ENCODE measurements at places on chromosomes 13 and 19.

DNA sequence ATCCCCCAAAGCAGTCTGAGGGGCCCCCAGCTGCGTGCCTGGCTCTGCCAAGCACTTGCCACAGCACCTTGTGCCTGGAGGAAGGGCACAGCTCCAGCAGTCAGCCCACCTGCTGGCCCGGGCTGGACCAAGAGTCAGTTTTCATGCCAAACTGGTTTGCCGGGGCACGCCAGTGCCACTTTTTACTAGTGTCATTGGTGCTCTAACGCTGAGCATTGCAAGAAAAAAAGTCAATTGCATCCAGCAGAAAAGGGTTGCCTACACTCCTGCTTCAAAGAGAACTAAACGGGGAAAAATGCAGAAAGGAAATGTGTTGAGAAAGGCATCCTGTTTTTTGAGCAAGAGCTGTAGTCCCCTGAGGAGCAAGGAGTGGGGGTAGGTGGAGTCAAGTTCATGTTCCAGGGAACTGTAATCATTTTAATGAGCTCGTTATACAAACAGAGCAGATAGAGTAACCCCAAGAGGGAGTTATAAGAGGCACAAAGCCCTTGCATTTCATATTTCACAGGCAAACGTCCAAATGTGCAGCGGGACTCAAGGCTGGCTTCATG lies 68.4 kb downstream of the F2RL3 start:
- DNase-seq = no peak

- no peak for DNase-seq
Measured at GRCh38 chr13:41137241-41137640, 4.6 kb upstream of the KBTBD6 start.

DNA sequence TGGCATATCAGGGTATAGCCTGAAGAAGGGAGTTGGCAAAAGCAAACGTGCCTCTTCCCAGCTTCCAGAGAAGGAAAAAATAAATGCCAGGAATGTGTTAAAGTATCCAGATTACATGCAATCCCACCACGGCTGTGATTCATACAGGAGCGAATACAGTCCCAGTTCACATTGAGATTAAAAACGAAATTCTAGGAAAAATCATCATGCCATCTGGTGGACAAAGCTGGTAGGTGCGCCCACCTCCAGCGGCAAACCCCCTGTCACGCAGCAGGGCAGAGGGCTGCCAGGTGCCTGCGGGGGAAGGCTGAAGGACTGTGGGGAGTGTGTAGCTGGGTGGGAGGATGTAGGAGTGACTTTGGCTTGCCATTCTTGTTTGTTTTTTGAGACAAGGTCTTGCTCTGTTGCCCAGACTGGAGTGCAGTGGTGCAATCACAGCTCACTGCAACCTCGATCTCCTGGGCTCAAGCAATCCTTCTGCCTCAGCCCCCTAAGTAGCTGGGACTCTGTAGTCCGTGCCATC lies 6.4 kb upstream of the DMWD start:
- DNase-seq = no peak

GRCh38 chr13:77177646-77178045 lies 149.2 kb downstream of the MYCBP2 start:
- DNase-seq = no peak

GRCh38 chr13:31843044-31843443 lies 103.7 kb downstream of the RXFP2 start:
- no peak for DNase-seq

DNA sequence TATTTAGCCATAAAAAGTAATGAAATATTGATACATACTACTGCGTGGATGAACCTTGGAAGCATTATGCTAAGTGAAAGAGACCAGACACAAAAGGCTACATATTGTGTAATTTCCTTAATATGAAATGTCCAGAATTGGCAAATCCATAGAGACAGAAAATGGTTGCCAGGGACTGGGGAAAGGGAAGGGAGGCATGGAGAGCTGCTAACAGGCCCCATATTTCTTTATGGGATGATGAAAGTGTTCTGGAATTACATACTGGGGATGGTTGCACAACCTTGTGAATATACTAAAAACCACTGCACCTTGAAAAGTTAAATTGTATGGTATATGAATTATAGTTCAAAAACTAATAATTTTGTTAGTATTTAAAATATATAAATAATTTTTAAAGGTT lies 3.6 kb downstream of the IFT88 start:
- no peak for DNase-seq

- no peak for DNase-seq
Measured at GRCh38 chr13:31115616-31116015, 46.1 kb downstream of the HSPH1 start.

- no peak for DNase-seq
Measured at GRCh38 chr13:86269511-86269910, 470.3 kb upstream of the SLITRK6 start.

DNA sequence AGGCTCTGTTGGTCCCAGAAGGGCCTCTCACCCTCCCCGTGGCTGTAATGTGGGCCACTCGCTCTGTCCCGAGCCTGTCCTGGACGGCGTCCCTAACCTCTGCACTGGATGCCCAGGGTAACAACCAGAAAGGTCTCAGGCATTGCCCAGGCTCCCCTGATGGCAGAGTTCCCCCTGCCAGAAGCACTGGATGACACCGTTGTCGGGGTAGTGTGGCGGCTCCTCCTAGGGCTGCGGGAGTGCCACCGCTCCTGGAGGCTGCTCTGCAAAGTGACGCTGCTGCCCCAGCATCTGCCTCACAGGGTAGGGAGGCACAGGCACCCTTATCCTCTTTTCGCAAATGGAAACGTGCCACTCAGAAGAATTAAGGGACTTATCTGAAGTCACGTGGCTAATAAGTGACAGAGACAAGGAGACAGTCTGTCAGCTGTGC lies 32.0 kb downstream of the MPHOSPH8 start:
- no peak for DNase-seq

- peak; percentile 27 for DNase-seq
Measured at GRCh38 chr19:31448221-31448657, 99.0 kb upstream of the TSHZ3 start.

- no peak for DNase-seq
Measured at GRCh38 chr19:11373885-11374432, 507 bp upstream of the SWSAP1 start.

- DNase-seq = no peak
Measured at GRCh38 chr19:58021541-58022282, 12.1 kb upstream of the ZSCAN1 start.

DNA sequence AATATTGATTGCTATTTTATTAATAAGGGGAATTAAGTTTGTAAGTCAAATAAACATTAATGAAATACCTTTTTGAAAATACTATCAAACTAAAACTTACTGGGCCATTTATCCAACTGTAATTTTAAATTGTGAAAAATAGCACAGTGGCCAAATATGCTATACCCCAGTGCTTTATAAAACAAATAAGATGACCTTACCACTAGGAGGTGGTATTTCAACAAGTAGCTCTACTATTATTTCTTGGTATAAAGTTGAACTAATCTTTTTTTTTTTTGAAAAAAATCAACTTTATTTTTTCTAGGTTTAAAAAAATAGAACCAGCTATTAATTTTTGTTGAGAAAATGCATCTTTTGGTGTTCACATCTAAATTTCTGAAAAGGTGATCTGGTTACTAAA lies 14.7 kb downstream of the LACC1 start:
- DNase-seq = no peak

DNA sequence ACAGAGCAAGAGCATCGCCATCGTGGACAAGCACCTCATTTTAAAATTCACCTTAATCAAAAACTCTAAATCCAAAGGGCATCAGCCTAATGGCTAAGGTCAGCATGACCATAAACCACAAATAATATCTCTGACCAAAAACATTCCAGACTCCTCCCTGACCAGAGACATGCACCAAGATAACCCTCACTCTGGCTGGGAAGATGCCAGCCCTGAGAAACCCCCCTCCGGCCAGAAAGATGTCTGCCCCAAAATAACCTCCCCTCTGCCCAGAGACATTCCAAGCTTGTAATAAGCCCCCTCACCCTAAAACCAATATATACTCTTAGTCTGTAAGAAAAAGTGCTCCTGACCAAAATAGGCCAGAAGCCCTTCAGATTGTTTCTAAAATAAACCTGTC lies 61.7 kb downstream of the ZNF44 start:
- DNase-seq = no peak

GRCh38 chr13:60392131-60392530 lies 4.9 kb upstream of the TDRD3 start:
- no peak for DNase-seq

- DNase-seq = no peak
Measured at GRCh38 chr13:110713642-110713952, at the start of gene ING1. ING1 (plus strand) TSS chr13:110713700; CDS start chr13:110714150, 450 bp downstream.

DNA sequence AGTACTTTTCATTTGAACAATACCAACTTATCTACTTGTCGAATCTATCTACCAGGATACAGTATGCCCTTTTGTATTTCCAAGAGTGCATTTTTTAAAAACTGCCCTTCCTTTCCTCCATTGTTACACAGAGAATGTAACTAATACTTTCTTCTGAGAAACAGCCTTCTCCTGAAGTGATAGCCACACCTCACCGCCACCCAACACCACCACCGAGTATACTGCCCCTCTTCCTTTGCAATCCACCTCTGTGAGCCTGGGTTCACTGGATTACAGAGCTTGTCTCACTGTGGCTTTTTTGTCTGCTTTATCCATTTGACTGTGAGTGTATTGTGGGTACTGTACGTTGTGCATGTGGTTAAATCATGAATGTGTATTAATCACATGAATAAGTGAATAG lies 305.4 kb downstream of the KLF12 start:
- no peak for DNase-seq

DNA sequence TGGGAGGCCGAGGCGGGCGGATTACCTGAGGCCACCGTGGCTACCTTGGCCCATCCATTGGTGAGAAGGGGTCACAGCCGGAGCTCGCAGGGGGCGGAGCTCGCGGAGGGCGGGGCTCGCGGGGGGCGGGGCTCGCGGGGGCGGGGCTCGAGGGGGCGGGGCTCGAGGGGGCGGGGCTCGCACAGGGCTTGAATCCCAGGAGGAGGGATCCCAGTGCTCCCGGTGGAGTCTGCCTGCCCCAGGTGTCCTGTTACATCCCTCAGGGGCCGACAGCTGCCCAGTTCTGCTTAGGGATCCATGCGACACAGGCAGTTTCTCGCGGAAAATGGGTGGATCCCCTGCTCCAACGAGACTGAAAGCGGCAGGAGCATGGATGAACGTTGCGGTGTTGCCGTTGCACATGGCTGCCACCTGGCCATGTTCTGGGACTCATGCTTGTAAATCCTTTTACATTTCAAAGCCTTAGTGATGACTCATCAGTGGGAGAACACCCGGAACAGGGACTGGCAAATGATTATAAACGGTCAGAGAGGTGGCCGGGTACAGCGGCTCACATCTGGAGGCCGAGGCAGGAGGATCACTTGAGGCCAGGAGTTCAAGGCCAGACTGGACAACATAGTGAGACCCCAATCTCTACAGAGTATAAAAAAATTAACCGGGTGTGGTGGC lies 25.1 kb downstream of the TMPRSS9 start:
- DNase-seq = no peak

DNA sequence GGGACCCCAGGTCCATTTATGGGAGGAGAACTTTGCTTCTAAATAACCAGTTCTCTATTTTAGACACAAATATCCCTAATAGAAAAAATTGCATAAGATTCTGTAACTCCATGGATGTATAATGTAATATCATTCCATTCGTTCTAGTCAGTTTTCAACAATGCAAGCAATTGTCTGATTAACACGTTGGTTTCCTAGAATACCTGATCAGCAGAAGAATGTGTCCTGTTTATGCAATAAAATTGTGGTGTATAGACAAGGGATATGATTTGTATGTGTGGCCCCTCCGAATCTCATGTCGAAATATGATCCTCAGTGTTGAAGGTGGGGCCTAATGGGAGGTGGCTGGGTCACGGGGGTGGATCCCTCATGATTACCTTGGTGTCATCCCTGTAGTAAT lies 62.1 kb downstream of the RUBCNL start:
- DNase-seq = no peak

DNA sequence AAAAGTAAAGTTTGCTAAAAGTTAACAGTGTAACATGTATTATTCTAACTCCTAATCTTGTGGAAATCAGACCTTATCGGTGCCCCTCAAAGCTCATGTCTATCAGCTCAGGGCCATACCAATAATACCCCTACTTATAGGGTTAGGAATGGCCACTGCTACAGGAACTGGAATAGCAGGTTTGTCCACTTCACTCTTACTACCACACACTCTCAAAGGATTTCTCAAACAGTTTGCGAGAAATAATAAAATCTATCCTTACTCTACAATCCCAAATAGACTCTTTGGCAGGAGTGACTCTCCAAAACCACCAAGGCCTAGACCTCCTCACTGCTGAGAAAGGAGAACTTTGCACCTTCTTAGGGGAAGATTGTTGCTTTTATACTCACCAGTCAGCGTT lies 1677.7 kb downstream of the OLFM4 start:
- DNase-seq = no peak

- no peak for DNase-seq
Measured at GRCh38 chr13:26300140-26300539, 46.2 kb downstream of the CDK8 start.

DNA sequence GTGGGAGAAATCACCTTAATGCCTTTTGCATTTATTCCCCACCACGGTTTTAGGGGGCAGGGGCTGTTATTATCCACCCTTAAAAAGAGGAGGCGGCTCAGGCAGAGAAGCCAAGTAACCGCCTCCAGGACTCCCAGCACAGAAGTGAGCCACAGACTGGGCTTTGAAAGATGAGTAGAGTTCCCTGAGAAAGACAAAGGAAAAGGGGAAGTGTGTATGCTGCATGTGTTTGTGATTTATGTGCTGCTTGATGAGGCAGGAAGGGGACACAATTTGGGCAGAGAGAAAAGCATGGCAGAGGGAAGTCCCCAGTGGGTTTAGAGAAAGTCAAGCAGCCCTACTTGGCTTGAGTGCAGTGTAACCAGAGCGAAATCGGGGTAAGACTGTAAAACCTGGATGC lies 85.0 kb downstream of the DOCK9 start:
- DNase-seq = no peak

GRCh38 chr13:74466020-74466419 lies 331.8 kb upstream of the KLF12 start:
- DNase-seq = no peak

GRCh38 chr13:51066091-51066831 lies 44.8 kb downstream of the C13orf42 start:
- DNase-seq = no peak

- DNase-seq = no peak
Measured at GRCh38 chr13:97944396-97945029, 9.0 kb upstream of the IPO5 start.

- peak; percentile 86 for DNase-seq
Measured at GRCh38 chr19:10399878-10400277, 3.5 kb downstream of the CDC37 start.

- no peak for DNase-seq
Measured at GRCh38 chr19:20558571-20558970, 7.0 kb downstream of the ZNF737 start.

GRCh38 chr13:61727767-61728166 lies 312.1 kb upstream of the PCDH20 start:
- DNase-seq = no peak

DNA sequence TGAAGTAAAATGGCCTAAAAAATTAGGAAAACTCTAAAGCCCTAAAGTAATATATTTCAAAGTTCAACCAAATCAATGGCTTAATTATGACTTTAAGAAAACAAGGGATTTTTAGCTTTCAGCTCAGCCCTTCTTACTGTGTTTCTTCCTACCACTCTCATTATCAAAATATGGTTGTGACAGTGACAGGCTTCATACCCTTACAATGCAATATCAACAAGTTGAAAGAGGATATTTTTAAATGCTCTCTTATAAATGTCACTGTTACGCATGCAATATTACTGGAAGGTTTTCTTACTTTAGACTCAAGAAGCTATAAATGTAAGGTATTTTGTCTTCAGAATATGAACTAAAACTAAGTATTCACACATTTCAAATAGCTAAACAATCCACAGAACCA lies 1225.7 kb upstream of the MIR17HG start:
- DNase-seq = no peak

GRCh38 chr13:49369866-49370265 lies 74.0 kb downstream of the CAB39L start:
- no peak for DNase-seq

- DNase-seq = no peak
Measured at GRCh38 chr19:35776102-35776788, 881 bp downstream of the ARHGAP33 start.
